Stimulated activated CD8-positive, alpha-beta memory T cell treated with anti-CD3 and anti-CD28 coated beads, Interleukin-15, amount 100 ng/mL, for 48 hours (primary cell): ENCODE measurements at places on chromosomes 2 and 18.

DNA sequence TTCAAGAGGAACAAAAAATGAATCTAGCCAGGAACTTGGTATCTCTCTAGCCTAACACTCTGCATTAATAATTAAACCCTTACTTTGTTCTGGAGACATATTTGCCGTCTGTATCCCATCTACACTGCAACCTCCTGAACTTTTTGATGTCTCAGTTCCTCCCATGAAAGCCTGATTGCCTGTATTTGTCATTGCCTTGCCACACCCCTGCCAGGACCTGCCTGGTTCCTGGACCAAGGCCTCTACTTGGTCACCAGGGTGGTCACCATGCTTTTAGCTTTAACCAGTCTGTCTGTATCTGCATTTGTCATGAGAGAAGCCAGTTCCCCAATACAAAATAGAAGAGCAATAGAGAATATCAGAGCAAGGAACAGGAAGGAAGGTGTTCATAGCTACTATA, 58.8 kb upstream of the NOL4 start:
- DNase-seq = no peak

DNA sequence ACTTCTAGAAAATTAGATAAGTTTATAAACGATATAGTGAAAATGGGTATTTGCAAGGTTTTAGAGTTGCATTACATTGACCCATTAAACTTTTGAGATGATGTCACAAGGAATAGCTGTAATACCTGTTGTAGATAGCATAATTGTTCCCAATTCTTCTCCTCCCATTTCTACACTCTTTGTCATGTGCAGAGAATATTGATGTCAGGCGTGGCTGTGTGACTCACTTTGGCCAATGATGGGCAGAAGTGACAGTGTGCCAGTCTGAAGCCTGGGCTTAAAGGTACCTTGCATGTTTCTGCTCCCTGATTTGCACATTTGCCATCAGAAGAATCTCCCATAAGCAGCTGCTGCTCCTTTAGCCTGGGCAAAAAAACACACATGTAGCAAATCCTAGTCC, 26.9 kb upstream of the CCBE1 start:
- no peak for DNase-seq

- DNase-seq = no peak
These were observed 93.6 kb upstream of the TWIST2 start for GRCh38 chr2:238754259-238754658.

DNA sequence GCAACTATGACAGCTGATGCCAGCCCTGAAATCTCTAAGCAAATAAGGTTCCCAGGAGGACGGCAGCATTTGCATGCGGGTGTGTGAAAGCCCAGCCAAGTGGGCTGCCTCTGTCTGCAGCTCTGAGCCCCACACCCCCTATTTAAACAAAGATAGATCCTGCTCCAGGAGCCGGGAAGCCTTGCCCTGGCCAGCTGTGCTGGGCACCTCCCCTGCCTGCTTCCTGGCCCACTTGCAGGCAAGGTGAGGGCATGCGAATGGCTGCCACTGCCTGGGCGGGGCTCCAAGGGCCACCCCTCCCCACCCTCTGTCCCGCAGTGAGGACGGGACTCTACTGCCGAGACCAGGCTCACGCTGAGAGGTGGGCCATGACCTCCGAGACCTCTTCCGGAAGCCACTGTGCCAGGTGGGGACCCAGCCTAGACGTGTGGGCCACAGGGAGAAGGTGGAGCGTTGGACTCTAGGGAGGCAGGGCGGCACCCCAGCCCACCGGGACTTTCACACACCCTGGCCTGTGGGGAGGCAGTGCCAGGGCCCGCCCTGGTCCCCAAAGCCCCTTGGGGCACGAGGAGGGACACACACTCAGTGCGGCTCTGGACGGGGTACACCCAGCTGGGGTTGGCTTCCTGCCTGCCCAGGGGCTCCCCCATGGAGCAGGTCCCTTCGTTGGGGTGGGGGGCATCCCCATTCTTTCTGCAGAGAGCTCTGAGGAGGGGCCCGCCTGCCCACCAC, at the start of gene ANO7:
ANO7 (plus strand) TSS at position 317 of the 732 bp plus-strand sequence. CDS start 1,387 bp downstream, outside the sequence.
- DNase-seq = no peak

- DNase-seq = no peak
These were observed 22.8 kb downstream of the NXPH2 start for GRCh38 chr2:138757384-138757783.

- DNase-seq = no peak
These were observed 1686.7 kb upstream of the LRRTM1 start for GRCh38 chr2:81991282-81991681.

GRCh38 chr2:144798034-144798433, 278.1 kb upstream of the ZEB2 start:
- no peak for DNase-seq

DNA sequence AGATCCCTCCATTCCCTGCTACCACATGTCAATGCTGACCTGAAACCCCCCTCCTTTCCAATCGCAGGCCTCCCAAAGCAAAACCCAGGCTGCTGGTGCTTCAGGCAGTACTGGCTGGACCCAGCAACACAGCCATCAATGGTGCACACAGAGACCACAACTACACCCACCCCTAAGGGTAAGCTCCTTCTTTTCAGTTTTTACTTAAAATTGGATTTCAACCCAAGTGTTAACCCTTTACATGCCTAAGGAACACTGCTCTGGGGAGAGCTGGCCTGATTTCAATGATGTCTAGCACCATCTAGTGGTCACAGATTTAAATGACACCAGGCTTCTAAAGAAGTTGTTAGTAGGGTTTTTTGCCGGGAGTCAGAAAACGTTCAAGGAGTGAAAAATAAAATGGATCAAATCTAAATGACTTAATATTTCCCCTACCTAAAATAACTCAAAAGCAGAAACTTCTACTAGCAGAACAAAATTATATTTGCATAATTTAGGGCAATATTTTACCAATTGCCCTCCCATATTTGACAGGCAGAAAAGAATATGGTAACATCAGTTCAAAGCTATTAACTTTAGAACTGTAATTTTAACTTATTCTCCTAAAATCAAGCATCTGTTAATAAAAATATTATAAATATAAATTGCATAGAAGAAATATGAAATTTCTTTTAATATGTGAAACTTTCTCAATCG, 24.6 kb downstream of the FECH start:
- DNase-seq = no peak

- DNase-seq = no peak
These were observed 25.8 kb downstream of the XDH start for GRCh38 chr2:31388736-31389135.

GRCh38 chr18:35407871-35408481, 30.8 kb upstream of the ZNF396 start:
- DNase-seq = no peak

- DNase-seq = no peak
These were observed 463.1 kb downstream of the TSN start for GRCh38 chr2:122218596-122218995.

DNA sequence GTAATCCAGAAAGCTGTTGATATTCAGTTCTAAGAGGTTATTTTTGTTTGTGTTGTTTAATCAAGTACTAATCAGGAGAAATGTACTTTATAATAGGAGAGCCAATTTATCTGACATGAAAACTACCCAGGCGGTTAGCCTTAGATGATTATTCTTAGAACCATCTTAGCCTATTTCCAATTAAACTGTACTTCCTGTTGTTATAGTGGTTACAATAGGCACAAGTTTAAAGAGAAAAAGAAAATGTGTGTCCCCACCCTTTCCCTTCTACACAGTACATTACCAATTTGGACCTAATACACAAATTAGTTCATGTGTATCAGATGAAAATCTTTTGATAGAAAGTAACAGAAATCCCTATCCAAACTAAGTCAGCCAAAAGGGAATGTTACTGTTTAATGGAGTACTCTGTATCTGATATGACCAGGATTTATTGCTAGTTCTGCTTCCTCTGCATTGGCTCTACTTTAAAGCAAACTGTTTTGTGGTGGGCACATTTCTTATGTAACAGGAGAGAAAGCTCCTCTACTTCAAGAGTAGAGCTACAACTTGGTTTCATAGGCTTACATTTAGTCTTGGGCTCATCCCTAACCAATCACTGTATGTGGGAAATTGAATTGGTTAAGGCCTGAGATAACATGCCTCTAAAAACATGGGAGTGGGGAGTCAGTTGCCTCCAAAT, 217.9 kb downstream of the UBE2E3 start:
- no peak for DNase-seq

- DNase-seq = no peak
These were observed 376.1 kb upstream of the SOX11 start for GRCh38 chr2:5316001-5316490.

DNA sequence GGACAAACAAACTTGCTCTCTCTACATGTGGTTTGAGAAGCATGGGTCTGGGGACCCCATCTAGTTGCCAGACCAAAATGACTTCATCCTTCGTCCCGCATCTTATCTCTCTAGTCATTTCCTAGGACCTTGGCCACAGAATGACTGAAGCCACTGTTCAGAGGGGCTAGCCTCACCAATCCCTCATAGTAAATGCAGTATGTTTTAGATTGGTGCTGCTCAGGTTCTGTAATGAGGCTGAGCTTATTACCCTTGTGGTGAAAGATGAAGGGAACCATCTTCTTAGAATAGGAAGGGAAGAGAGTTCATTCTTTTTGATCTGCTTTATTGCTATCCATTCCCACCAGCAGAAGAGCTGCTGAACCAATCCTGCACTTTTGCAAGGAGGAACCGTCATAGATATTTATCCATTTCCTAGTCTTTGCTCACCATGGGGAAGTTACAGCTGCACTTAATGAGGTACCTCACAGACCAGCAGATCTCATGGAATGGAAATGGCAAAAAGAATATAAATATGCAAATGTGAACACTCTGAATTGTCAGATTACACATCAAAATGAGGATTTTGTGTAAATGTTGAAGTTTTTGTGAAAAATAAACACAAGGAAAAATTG, 436.7 kb downstream of the LPIN1 start:
- DNase-seq = no peak

DNA sequence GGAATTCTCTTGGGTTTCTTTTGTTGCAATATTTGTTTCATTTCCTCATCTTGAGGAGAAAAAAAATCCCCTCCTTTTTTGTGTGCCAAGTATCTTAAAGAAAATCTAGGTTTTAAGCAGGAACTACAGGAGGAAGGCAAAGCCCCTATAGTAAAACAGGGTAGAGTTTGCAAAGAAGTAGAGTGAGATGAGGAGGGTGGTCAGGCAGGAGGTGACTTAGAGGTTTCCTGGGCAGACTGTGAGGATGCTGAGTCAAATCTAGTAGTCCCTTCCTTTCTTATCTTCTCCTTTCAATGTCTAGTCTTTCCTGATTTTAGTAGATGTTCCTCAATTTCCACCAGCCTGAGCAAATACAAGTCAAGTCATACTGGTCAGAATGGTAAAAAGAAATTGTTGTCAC, 222.5 kb downstream of the PMAIP1 start:
- no peak for DNase-seq

GRCh38 chr18:10010611-10011015, 96.8 kb downstream of the VAPA start:
- no peak for DNase-seq

GRCh38 chr2:234374736-234375135, 122.1 kb downstream of the ARL4C start:
- DNase-seq = no peak
